ENCODE measurements at places on chromosomes 6 and 20. TPM values are rescaled to one million over a fixed set of nuclear protein-coding genes. Genes with fewer than 3 reads are reported as not detected.

Gene LIN28B
- total RNA-seq, result 0.25 TPM

Gene GPR6
- 0.74 TPM for total RNA-seq

Gene PACRG
- total RNA-seq, result 5.4 TPM

Gene DNAAF9
- total RNA-seq, result 36.9 TPM

Gene ADGRF1
- total RNA-seq, result not detected

Gene CLPSL1
- not detected for total RNA-seq

Gene CPNE5
- total RNA-seq, result 12.3 TPM

Gene FOXF2
- 1.2 TPM for total RNA-seq

Gene SLC22A7
- total RNA-seq, result 0.25 TPM

Gene TCEA2
- 30.0 TPM for total RNA-seq

Gene TDRD6
- total RNA-seq, result 0.74 TPM

All from temporal lobe (tissue), 4 donors.